ENCODE measurements at places on chromosomes 3 and 15. TPM values are rescaled to one million over a fixed set of nuclear protein-coding genes. Genes with fewer than 3 reads are reported as not detected.

The ITIH1 gene
- total RNA-seq = not detected

The RBPMS2 gene
- 23.9 TPM for total RNA-seq

The CCR5 gene
- not detected for total RNA-seq

The AHSG gene
- not detected for total RNA-seq

The CPEB1 gene
- 8.3 TPM for total RNA-seq

The FBXL22 gene
- total RNA-seq = 107 TPM

The CASR gene
- total RNA-seq = not detected

The HDDC3 gene
- 8.4 TPM for total RNA-seq

The OR5K2 gene
- total RNA-seq = not detected

The ITIH4 gene
- 7.7 TPM for total RNA-seq

DNA sequence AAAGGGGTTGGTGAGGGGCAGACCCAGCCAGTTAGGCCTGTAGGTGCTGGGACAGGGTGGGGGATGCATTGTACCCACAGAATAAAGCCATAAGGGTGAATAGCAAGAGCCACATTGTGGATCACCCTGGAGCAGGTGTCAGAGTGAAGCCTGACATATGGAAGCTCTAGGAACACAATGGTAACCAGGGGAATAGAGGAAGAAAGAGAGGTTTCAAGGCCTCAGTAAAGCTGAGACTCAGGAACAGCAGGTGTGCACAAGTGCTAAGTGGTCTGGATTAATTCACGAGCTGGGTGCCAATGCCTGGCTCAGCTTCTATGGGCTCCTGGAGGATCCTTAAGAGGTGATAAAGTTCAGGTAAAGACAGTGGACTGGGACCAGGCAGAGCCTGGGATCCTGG, 323.7 kb upstream of the CTNNB1 start:
- no peak for DNase-seq

- DNase-seq = no peak
Measured at GRCh38 chr3:23480329-23480714, 277.2 kb downstream of the UBE2E2 start.

- DNase-seq = no peak
Measured at GRCh38 chr15:43246261-43246774, 20.4 kb downstream of the TGM5 start.

DNA sequence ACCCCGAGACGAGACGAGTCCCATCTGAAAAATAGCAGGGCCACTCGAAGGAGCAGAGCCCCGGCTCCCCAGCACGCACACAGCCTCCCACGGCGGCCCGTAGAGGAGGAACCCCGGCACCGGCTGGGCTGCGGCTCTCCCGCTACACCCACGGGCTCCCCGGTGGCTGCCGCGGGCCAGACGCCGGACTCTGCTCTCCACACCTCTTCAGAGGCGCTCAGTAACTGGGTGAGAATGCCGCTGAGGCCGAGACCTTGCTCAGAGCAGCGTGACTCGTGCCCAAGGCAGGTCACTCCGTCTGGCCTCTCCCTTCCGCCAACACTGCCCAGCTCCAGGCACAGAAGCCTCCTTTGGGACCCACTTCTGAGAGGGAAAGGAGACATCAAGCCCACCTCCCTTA, 34.4 kb downstream of the TNK2 start:
- no peak for DNase-seq

- DNase-seq = peak; percentile 84
Measured at GRCh38 chr3:37973246-37974054, 17.1 kb upstream of the VILL start.

DNA sequence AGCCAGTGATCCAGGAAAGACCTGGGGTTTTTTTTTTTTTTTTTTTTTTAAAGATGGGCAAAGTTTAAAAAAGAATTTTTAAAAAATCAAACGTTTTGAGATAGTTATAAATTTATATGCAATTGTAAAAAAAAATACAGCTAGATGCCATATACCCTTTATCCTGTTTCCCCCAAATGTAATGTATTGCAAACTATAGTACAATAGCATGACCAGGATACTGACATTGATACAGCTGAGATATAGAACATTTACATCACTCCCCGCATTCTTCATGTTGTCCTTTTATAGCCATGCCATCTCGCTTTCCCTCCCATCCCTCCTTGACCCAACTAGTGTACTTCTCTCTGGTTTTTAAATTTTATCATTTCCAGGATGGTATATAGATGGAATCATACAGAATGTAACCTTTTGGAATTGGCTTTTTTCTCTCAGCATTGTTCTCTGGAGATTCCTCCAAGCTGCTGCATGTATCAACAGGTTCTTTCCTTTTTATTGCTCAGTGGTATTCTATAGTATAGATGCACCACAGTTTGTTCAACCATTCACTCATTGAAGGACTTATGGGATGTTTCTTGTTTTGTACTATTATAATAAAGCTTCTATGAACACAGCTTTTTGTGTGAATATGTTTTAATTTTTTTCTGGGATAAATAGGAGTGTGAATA, 104.9 kb downstream of the CGNL1 start:
- no peak for DNase-seq

GRCh38 chr15:59105854-59106253, 908 bp downstream of the CCNB2 start:
- DNase-seq = no peak

DNA sequence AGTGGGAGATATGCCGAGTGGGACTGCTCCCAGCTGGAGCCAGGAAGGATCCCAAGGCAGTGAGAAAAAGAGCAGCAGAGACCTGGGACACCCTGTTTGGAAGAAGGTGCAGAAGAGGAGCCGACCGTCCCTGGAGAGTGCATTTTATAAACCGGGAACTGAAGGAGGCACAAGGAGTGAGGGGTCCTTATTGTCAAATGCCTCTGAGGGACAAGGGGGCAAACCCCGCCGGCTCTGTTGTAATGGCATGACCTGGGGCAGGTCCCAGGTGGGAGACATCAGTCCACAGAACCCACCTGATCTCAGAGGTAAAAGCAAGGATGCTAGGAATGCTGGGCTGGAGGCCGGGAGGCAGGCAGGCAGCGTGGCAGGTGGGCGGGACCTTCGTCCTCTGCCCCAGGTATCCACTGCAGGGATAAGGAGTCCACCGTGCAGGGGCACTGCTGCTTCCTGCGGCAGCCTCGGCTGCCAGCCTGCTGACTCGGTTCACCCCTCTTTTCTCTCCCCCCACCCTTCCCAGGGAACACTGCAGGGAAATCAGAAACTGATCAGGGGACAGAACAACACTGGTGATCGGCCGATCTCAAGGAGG, 26.9 kb downstream of the ADAMTS17 start:
- no peak for DNase-seq

DNA sequence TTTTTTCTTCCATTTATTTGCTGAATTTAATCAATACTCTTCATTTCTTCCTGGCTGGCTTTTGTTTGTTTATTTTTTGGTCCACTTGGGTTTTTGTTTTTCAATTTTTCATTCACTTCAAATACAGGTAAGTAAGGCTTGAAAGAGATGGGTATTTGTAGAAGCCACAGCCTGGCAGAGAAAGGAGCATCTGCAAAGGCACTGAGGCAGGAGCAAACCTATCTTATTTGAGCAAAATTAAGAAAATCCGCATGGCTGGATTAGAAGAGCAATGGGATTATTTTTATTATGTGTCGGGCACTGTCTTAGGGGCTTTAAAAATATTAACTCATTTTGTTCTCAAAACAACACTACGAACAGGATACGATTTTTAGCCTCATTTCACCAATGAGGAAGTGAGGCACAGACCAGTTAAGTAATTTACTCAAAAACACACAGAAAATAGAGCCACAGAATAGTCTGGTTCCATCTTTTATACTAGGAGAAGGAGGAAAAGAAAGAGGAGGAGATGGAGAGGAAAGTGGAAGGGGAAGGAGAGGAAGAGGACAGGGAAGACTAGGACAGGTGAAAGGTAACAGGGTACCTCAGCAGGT, 35.1 kb upstream of the CCDC80 start:
- no peak for DNase-seq

DNA sequence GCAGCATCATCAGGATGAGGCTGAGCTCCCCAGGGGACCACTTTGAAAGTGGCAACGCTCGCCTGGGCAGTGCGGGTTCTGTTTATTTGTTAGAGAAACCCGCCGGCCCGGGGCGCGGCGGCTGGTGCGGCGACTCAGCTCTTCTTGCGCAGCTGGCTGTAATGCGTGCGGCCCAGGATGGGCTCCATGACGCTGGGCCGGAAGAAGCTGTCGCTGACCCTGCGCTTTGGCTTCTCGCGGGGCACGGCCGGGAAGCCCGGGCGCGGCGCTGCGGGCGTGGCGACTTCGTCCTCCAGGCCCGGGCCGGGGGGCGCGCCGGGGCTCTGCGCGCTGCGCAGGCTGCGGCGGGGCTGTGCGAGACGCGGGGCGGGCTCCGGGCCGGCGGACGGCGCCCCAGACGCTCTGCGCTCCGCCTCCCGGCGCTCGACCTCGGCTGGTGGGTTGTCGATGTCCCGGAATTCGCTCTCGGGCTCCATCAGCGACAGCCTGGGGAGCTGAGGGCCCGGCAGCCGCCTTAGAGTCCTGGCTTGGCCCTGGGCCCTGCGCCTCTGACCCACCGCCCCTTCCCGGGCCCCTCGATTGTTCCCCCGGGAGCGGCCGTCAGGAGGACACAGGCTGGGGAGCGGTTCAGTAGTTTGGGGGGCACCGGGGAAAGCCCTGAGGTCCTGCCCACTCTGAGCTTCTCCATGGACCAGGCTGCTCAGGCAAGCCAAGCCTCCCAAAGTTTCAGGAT, 10.3 kb upstream of the KIF7 start:
- peak; percentile 81 for DNase-seq

GRCh38 chr3:27456554-27456953, 27.6 kb downstream of the SLC4A7 start:
- no peak for DNase-seq

GRCh38 chr15:79025201-79025600, 65.4 kb downstream of the RASGRF1 start:
- no peak for DNase-seq

GRCh38 chr3:146133441-146133840, 27.5 kb downstream of the PLOD2 start:
- no peak for DNase-seq

- peak; percentile 87 for DNase-seq
Measured at GRCh38 chr15:56040081-56041035, 46.9 kb upstream of the NEDD4 start.

- no peak for DNase-seq
Measured at GRCh38 chr15:92541291-92542200, 114.0 kb downstream of the FAM174B start.

GRCh38 chr15:75945953-75946352, 42.3 kb downstream of the FBXO22 start:
- no peak for DNase-seq

DNA sequence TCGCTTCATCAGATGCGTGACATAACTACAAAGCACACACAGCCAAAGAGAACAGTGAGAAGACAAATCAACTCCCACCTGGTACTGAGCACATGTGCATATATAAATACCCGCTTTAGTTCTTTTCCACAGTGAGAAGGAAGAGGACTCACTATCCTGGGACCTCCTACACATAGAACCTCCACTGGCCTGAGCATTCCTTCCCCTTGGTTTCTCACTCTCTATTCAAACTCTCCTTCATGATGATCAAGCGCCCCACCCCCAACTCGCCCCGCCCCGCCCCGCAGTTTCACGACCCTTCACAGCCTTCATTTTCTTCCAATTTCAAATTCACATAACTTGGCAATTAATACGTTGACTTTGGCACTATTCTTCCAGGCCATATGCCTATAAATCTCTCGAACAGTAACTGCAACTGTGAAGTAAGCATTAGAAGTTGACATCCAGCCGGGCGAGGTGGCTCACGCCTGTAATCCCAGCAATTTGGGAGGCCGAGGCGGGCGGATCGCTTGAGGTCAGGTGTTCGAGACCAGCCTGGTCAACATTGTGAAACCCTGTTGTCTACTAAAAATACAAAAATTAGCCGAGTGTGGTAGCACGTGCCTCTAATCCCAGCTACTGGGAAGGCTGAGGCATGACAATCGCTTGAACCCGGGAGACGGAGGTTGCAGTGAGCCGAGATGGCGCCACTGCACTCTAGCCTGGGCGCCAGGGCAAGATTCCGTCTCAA, 1.1 kb downstream of the RPS17 start:
- no peak for DNase-seq

- no peak for DNase-seq
Measured at GRCh38 chr3:4508048-4508981, 15.2 kb downstream of the ITPR1 start.

DNA sequence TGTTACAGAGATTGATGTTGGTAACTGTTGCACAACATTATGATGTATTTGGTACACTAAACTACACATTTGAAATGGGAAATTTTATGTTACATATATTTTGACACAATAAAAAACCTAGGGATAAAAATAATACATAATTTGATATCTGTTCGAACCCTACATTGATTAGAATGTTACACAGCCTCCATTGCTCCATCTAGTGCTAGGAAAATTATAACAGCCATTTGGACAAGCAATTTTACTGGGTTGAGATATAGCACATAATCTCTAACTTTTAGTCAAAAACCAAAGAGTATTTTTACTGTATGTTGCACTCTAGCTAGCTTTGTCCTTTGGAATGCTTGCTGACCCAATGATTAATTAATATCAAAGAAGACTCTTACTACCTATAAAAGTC, 108.1 kb downstream of the LSAMP start:
- no peak for DNase-seq

DNA sequence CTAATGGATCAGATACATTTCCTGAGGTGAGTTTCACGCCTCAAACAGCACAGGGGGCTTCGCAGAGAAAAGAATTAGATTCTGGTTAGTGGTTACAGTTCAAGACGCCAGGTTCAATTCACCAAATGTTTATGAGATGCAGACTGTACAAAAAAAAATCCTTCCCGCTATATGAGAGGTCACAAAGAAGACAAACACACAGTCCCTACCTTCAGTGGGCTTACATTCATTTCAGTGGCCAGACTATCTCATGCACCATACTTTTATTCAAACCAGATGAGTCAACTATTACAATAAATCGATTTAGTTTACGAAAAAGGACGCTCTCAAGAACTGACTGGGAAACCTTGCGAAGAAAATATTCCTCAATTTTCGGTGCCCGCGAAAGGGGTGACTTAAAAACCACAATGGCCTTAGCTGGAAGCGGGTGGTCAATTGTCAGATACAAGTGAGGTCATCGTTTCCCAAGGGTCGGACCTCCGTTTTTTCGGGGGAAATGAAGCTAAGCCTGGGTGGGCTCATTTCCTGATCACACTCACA, 695 bp downstream of the METTL6 start:
- DNase-seq = no peak

DNA sequence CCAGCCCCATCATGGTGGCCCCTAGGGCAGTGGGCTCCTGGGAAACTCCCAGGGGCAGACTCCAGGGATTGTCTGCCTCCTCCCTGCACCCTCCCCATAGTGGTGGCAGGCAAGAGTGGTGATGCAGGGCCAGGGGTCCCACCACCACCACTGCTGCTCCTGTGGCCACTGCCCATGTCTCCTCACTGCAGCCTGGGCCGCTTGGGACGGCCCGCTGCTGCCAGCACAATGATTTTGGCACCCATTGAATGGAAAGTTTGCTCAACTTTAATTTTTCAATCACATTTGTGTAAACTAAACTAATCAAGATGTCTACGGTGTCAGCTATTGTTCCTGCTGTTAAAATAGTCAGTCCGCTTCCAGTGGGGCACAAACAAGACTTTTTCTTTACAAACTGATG, 92.1 kb upstream of the TNFSF10 start:
- DNase-seq = no peak
